Muscle of back (tissue), 13 donors: ENCODE measurements at places on chromosomes 12 and 14.

DNA sequence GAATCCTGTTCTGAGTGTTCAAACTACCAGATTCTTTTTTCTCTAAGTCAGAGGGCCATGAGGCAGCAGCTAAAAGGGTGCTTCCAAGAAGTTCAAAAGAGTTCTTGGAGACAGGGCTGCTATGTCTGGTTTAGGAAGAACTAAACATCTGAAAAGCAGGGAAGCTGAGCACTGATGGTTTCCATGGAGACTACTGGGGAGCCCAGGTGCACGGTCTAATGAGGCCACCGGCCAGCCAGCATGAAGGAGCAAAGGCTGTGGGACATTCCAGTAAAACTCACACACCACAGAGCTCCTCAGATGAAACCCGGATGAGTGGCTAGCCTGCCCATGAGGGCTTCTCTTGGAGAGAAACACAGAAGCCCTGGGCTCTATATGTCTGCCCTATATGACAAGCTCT, 97.3 kb downstream of the KCNK10 start:
- DNase-seq = no peak

DNA sequence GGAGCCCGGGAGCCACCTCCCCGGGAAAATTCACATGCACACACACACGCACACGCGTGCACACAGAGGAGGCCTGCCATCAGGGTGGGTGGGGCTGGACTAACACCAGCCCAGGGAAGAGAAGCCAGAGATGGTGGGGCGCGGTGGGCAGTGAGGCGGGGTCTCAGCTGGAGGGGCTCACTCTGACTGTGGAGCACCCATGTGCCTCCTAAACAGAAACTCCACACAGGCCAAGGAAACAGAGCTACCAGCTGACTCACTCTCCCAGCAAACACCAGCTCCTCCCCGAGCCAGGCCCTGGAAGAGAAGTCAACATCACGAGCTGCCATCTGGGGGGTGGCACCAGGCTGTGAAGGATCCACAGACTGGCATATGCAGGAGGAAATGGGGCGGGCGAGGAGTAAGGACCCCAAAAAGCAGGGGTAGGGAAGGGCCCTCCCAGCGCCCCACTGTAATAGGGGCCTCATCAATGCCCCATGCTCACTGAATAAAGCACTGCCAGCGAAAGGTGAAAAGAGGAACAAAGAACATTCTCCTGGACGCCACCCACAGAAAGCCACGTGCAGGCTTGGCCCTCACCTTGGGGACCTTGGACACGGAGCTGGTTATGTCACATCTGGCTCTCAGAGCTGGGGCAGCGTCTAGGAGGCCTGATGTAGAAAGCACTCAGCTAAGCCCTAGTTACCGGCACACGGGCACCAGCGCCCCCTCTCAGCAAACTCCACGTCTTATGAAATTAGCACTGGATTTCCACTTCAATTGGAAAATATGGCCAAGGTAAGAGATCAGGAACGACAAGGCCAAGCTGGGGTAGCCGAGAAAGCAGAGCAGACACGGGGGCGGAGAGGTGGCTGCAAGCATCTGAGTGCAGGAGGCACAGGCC, 8.4 kb upstream of the INF2 start:
- DNase-seq = no peak

DNA sequence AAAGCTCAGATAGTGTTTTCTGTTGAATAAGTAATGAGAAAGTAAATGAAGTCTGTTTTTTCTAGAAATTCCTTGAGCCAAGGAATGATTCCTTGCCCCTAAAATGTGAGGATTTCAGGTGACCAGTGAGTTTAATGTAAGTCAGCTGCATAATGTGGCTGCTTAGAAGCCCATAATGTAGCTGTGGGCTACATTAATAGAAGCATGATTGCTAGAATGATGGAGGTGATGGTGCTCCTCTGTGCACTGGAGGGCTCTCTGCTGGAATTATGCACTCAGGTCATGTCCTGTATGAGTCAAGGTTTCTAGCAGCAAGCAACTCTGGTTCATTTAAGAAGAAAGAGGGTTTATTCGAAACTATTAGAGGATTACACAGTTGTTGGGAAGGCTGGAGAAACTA, 19.6 kb upstream of the PWP1 start:
- no peak for DNase-seq

DNA sequence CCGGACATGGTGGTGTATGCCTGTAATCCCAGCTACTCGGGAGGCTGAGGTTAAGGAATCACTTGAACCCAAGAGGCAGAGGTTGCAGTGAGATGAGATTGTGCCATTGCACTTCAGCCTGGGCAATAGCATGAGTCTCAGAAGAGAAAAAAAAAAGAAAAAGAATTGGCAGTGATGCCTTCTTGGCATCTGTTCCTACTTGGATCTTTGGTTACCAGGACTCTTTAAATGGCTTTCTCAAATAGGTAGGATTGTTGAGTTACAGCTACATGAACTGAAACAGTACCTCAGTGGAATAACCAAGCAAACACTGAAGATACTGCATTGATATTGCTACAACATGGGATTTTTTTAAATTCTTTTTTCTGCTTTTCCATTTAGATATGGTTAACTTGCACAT, 136.8 kb downstream of the SAMD4A start:
- no peak for DNase-seq

DNA sequence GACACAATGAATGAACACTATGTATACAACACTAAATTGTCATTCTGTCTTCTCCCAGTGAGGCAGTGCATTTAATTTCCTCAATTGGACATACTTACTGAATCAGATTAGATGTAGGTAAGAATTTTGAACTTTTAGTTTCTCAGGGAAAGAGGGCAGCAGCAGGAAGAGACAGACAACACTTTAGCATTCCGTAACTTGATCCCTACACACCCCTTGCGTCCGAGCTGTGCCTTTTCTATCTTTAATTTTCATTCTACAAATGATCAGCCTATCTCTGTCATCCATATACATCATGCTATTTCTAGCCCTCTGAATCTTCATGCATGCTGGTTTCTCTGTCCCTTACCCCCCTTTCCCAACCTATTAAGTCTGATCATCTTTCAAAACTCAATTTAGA, 358.0 kb upstream of the RPL10L start:
- no peak for DNase-seq

DNA sequence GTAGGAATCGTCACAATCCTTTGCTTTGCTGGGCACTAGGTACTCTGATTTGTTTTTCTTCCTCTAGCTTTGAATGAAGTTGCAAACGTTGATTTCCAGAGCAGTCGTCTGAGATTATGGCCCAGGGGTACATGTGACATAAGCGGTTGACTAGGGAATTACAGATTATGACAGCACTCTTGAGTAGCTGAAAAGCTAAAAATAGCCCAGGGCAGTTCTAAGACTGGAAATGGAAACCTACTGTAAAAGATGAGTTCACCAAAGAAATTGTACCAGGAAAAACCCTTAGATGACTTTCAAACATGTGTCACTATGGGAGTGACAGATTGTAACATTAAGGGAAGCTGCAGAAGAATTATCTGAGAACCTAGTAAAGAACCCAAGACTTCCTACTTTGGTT, 108.5 kb downstream of the ANO6 start:
- no peak for DNase-seq
